HFFc6 (cell line): ENCODE measurements at places on chromosomes 12 and 14. TPM values are rescaled to one million over a fixed set of nuclear protein-coding genes. Genes with fewer than 3 reads are reported as not detected.
A peak's percentile ranks its signal among the peaks of the same experiment; 100 is the strongest.

GRCh38 chr14:67532606-67532997, 488 bp upstream of the PLEKHH1 start:
- H3K4me1 ChIP-seq: no peaks in the 10 kb centered on the region
- no peaks in the 10 kb centered on the region for H3K36me3 ChIP-seq
- H3K27ac ChIP-seq: no peak overlapping the region
- DNase-seq: no peak
- H3K4me3 ChIP-seq: peak overlapping the region; percentile 39

DNA sequence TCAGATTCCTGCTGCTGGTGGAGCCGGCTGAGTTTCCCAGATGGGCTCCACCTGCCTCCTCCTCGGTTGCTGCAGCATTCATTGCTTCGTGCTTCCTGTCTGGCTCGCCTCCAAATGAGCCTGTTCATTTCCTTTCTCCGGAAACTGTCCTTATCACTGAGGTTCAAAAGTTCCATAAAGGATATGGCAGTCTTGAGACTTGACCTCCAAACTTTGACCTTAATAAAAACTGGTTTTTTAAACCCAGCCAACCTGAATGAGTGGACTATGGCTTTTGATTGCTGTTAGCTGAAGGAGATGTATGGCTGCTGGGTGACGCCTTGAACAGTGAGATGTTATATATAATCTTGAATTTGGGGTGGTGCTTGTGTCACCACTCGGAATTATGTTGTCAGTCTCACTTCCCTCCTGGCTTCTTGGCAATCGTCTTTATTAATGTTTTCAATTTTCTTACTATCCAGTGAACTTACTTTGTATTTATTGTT, 62.7 kb downstream of the RASSF3 start:
- H3K27ac ChIP-seq: no peak overlapping the region
- H3K4me1 ChIP-seq: peaks cover 50% of the 10 kb centered on the region
- no peaks in the 10 kb centered on the region for H3K27me3 ChIP-seq

DNA sequence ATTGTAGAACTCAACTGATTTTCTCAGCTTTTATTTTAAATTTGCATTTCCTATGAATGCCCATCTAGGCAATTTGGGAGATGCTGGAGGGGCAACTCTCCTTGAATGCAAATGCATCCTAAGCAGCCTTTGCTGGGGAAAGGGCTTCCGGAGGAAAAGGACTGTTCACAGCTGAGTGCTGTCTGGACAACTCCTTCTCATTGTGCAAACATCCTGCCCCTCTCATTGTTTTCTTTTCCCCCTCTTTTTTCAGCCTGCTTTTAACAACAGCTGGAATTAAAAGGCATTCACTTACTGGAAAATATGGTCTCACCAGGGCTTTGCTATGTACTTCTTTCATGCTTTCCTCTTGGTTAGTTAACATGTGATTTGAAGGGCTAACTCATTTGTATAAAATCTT, 397.8 kb downstream of the FUT8 start:
- no peak overlapping the region for H3K27ac ChIP-seq
- no peaks in the 10 kb centered on the region; the same call in 1 of the 2 replicates for H3K27me3 ChIP-seq
- H3K36me3 ChIP-seq: no peaks in the 10 kb centered on the region
- DNase-seq: no peak
- H3K4me1 ChIP-seq: no peaks in the 10 kb centered on the region

GRCh38 chr12:115374480-115375185, 690.7 kb upstream of the TBX3 start:
- peak overlapping the region; percentile 88 for H3K27ac ChIP-seq
- peaks cover 5% of the 10 kb centered on the region for H3K27me3 ChIP-seq
- peaks cover 16% of the 10 kb centered on the region for H3K4me1 ChIP-seq
- H3K36me3 ChIP-seq: no peaks in the 10 kb centered on the region

GRCh38 chr14:96256407-96256806, 397 bp downstream of the BDKRB1 start:
- DNase-seq: peak; percentile 72
- peaks cover 94% of the 10 kb centered on the region for H3K4me1 ChIP-seq
- peak overlapping the region; percentile 92 for H3K4me3 ChIP-seq
- H3K27ac ChIP-seq: peak overlapping the region; percentile 98
- peaks cover 55% of the 10 kb centered on the region for H3K36me3 ChIP-seq

GRCh38 chr12:53343969-53344368, 7.8 kb upstream of the SP7 start:
- H3K27me3 ChIP-seq: peaks cover 11% of the 10 kb centered on the region
- H3K36me3 ChIP-seq: no peaks in the 10 kb centered on the region
- peaks cover 23% of the 10 kb centered on the region for H3K4me1 ChIP-seq
- no peak overlapping the region for H3K27ac ChIP-seq

DNA sequence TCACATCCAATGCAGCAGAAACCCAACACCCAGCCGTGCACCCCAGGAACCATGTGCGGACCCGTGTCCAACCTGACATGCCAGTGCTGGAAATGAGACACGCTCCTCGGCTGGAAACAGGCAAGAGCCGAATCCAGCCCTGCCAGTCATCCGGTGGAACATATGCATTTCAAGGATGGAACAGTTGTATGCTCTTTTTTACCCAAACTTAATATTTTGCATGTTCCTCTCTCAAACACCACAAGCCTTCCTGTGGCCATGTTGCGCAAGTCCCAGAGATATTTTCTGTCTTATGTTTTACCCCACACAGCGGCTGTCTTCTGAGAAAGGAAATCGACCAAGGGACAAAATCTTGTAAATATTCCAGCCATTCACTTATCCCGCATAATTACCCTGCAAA, 196.9 kb downstream of the BCL11B start:
- H3K4me3 ChIP-seq: no peak overlapping the region
- DNase-seq: no peak
- peaks cover 4% of the 10 kb centered on the region; the same call in 1 of the 2 replicates for H3K27me3 ChIP-seq
- H3K27ac ChIP-seq: no peak overlapping the region

GRCh38 chr12:29737644-29738043, 46.1 kb downstream of the TMTC1 start:
- no peak for DNase-seq
- H3K27me3 ChIP-seq: no peaks in the 10 kb centered on the region; the same call in 1 of the 2 replicates
- no peak overlapping the region for H3K4me3 ChIP-seq

GRCh38 chr14:96960598-96961116, 163.5 kb downstream of the VRK1 start:
- H3K4me3 ChIP-seq: no peak overlapping the region
- no peaks in the 10 kb centered on the region for H3K36me3 ChIP-seq
- DNase-seq: no peak
- peaks cover 2% of the 10 kb centered on the region; the same call in 1 of the 2 replicates for H3K27me3 ChIP-seq

- H3K27ac ChIP-seq: peak overlapping the region; percentile 67
- peak overlapping the region; percentile 66 for H3K4me3 ChIP-seq
- H3K27me3 ChIP-seq: no peaks in the 10 kb centered on the region
- H3K4me1 ChIP-seq: peaks cover 53% of the 10 kb centered on the region
These were observed 39.9 kb downstream of the DNAI7 start for GRCh38 chr12:25155022-25155576.

- H3K27me3 ChIP-seq: peaks cover 6% of the 10 kb centered on the region
- H3K4me3 ChIP-seq: no peak overlapping the region
- no peak overlapping the region for H3K27ac ChIP-seq
- H3K4me1 ChIP-seq: no peaks in the 10 kb centered on the region
- no peak for DNase-seq
These were observed 481 bp downstream of the REC8 start for GRCh38 chr14:24172261-24172860.

- no peak overlapping the region for H3K27ac ChIP-seq
- peak overlapping the region; percentile 60; the same call in 1 of the 2 replicates for H3K4me3 ChIP-seq
- DNase-seq: no peak
- peaks cover 9% of the 10 kb centered on the region for H3K27me3 ChIP-seq
- H3K36me3 ChIP-seq: no peaks in the 10 kb centered on the region
These were observed 10.9 kb upstream of the IL26 start for GRCh38 chr12:68236421-68237059.

GRCh38 chr14:28608851-28609828, 157.4 kb upstream of the FOXG1 start:
- peak; percentile 13 for DNase-seq
- no peaks in the 10 kb centered on the region for H3K4me1 ChIP-seq
- H3K36me3 ChIP-seq: no peaks in the 10 kb centered on the region
- H3K4me3 ChIP-seq: no peak overlapping the region

DNA sequence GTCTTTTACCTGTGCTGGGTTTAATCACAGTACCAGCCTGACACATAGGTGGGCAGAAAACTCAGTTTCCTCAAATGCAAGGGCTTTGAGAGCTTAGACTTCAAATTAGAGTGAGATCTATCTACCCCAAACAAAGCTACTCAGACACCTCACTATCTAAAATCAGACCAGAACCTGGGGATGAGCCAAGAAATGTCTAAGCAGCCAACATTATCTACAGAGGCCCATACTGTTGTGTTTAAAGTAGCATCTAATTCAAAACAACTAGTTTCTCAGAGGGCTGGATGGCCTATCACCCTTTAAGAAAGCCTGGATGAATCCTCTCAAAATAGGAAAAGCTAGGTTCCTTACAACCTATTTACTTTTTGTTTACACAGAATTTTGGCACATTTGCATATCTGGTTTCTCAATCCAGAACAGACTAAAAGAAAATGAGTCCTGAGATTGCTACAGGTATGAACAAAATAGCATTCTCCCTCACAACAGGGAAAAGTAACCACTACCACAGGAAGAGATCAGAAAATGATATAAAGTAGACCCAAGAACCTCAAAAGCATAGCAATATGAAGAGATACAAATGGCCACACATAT, 142.4 kb downstream of the ZFP36L1 start:
- no peaks in the 10 kb centered on the region for H3K27me3 ChIP-seq
- no peak overlapping the region for H3K27ac ChIP-seq
- peaks cover 43% of the 10 kb centered on the region for H3K4me1 ChIP-seq

DNA sequence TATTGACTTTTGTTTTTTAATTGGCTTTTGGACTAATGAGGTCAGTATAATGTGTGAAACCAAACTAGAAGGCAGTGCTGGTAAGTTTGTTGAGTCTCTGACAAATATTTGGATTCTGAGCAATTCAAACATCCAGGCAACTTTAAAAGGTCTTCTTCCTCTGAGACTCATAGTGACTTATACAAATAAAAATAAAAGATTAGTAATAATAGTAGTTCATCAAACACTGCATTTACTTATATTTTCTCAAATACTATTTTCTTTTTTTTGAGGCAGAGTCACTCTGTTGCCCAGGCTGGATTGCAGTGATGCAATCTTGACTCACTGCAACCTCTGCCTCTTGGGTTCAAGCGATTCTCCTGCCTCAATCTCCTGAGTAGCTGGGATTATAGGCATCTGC, 337.9 kb downstream of the DAD1 start:
- no peak for DNase-seq
- H3K27ac ChIP-seq: no peak overlapping the region
- no peaks in the 10 kb centered on the region for H3K4me1 ChIP-seq
- no peaks in the 10 kb centered on the region for H3K36me3 ChIP-seq
- no peak overlapping the region for H3K4me3 ChIP-seq

GRCh38 chr12:59717436-59717835, 121.6 kb downstream of the SLC16A7 start:
- H3K4me1 ChIP-seq: peaks cover 42% of the 10 kb centered on the region
- H3K36me3 ChIP-seq: peaks cover 9% of the 10 kb centered on the region; the same call in 1 of the 2 replicates
- peak overlapping the region; percentile 32; the same call in 1 of the 2 replicates for H3K27ac ChIP-seq
- no peak for DNase-seq
- H3K4me3 ChIP-seq: no peak overlapping the region

GRCh38 chr12:11981121-11981733, 89.5 kb upstream of the BCL2L14 start:
- H3K27ac ChIP-seq: no peak overlapping the region
- H3K4me3 ChIP-seq: no peak overlapping the region
- H3K4me1 ChIP-seq: no peaks in the 10 kb centered on the region

GRCh38 chr12:76719171-76720041, 44.5 kb upstream of the ZDHHC17 start:
- H3K4me1 ChIP-seq: peaks cover 50% of the 10 kb centered on the region
- H3K27me3 ChIP-seq: no peaks in the 10 kb centered on the region; the same call in 1 of the 2 replicates
- H3K36me3 ChIP-seq: no peaks in the 10 kb centered on the region
- peak; percentile 76 for DNase-seq
- peak overlapping the region; percentile 70 for H3K27ac ChIP-seq

DNA sequence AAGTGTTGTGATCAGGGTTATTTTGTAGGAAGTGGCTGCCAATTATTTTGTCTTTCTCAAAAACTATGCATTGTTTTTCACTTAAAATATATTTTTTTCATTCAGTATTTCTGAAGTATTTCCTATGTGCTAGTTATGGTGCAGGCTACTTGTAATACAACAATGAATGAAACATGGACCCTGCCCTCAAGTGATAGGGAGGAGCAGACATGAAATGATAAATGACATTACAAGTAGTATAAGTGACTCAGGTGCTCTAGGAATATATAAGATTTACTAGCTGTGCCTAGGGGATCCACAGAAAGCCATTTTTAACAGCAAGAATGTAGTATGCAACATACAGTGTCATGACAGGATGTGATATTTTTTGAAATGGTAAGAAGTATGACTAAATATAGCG, 65.3 kb downstream of the TTLL5 start:
- H3K4me3 ChIP-seq: no peak overlapping the region
- H3K27me3 ChIP-seq: peaks cover 2% of the 10 kb centered on the region
- no peak for DNase-seq
- peaks cover 24% of the 10 kb centered on the region for H3K36me3 ChIP-seq
- H3K4me1 ChIP-seq: no peaks in the 10 kb centered on the region
- H3K27ac ChIP-seq: no peak overlapping the region

DNA sequence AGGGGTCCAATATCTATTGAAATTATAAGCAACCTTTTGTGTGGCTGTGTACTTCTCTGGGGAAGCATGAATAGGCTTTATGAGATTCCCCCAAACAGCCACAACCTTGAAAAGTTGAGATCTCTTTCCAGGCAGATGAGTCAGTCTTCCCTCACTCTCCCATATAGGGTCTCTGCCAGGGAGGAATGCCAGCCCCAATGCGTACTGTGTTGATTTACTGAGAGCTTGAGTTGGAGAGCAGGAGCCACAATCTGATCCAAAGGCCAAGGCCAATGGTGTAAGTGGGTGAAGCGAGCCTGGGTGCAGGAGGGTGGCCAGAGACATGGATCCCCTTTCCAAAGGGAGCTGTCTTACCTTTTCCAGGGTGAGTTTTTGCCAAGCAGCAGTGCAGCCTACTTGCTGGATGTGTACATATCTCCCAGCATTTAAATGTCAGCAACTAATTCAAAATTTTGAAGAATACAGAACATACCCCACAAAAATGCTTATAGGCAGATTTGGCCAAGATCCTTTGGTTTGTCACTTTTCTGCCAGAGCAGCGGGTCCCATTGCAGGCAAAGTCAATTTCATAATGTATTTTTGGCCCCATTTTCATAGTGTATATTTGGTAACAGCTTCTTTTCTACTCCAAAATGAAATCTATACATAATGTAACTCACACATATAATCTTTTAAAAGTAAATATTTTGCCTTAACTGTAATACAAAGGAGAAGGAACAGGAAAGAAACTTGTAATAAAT, 88.2 kb downstream of the TBC1D30 start:
- DNase-seq: no peak
- peaks cover 45% of the 10 kb centered on the region for H3K27me3 ChIP-seq
- no peak overlapping the region for H3K4me3 ChIP-seq
- H3K27ac ChIP-seq: no peak overlapping the region
- no peaks in the 10 kb centered on the region for H3K4me1 ChIP-seq

FAM90A1 gene
- 0.34 TPM in 1 of 3 replicates, not detected in the others for total RNA-seq

TAS2R42 gene
- not detected in 2 replicates for total RNA-seq

FGF23 gene
- total RNA-seq: not detected in 3 replicates

DMAC2L gene
- total RNA-seq: 9.5 to 15.4 TPM (median 13.5 TPM) in 3 replicates

INHBC gene
- not detected in 3 replicates for total RNA-seq

IL22 gene
- not detected in 2 replicates for total RNA-seq
